ENCODE measurements at places on chromosomes 12 and 14. TPM values are rescaled to one million over a fixed set of nuclear protein-coding genes. Genes with fewer than 3 reads are reported as not detected.

Gene RBP5
- total RNA-seq, result 1.2 TPM

Gene STXBP6
- not detected for total RNA-seq

DNA sequence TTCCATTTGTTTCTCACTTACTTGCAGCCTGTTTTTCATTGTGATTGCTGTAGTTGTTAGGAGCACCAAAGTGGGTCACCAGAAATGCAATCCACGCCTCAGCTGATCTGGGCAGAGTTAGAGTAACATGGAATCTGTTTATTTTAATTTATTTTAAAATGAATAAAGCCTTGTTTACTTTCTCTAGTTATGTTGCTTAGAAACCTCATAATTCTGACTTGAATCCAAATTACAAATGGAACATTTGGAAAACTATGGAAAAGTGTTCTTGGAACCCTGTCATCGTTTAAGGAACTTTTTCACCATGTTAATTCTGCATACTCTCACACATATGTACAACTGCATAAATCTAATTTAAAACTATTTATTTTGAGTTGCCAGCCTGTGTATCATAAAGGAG is 92.2 kb upstream of the DAAM1 start:
- DNase-seq, result no peak

GRCh38 chr12:103647267-103647666 is 60.2 kb downstream of the STAB2 start:
- no peak for DNase-seq

- no peak for DNase-seq
Observed at GRCh38 chr12:126346087-126346486, 1280.9 kb downstream of the AACS start.

DNA sequence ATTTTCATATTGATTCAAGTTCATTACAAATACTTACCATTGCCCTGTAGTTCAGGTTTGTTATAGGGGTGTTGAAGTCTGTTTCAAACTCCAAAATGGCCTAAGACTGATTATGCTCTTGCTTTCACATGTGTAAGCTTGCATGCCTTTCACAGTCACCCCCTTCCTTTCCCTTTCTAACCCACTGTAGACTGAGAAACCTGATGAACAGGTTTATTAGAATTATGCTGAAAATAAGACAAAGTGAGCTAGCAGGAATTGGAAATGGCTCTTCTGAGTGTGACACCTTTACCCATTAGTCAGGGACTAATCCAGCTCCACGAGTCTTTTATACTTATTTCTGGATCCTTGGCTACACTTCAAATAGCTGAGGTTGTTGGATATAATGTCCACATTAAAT is 38.9 kb downstream of the FBXO33 start:
- DNase-seq, result no peak

DNA sequence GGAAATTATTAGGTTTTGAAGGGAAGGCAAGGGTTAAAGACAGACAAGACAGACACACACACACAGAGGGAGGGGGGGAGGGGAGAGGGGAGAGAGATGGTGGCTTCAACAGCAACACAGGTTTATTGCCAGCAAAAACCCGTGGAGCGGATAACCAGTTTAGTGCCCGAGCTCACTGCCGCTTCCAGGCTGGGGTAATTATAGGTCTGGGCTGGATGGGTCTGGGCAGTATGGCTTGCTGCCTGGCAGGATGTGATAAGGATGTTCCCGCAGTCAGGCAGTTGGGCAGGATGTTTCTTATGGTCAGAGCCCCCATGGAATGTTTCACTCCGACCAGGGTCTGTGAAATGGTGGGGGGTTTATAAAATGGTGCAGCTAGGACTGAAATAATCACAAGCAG is 4.4 kb upstream of the TDRD9 start:
- DNase-seq, result no peak

GRCh38 chr12:46963977-46964971 is 115.1 kb upstream of the PCED1B start:
- no peak for DNase-seq

DNA sequence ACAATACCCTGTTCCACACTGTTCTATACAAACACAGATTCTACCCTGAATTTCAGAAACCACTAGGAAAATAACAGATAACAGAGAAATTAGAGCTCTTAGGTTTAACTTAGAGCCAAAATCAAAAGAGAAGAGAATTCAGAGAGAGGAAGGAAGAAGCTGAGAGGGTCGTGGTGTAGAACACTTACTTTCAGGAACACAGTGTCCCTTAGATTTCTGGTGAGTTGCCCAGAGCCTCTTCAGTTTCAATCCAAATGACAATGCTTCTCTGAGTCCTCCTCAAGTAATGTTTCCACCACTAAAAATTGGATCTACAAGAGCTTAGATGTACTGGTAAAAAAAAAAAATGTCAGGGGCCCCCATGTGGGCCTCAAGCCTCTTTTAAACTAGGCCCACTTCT is 2.6 kb downstream of the YAF2 start:
- no peak for DNase-seq

DNA sequence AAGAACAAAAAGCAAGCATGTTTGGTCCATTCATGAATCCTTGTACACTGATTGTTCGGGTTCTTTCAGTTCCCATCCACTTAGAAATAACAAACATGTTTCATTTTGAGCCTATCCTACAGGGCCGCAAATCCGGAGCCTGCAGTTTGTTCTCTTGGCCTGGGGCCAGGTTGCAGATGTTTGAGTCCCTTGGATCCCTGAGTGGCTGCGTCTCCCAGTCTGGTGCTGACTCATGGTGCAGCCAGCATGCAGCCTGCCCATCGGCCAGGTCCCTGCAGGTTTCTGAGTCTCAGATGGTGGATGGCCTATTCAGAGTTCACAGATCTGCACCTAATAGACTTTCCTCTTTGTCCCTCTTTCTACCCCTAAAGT is 1.9 kb upstream of the DYNC1H1 start:
- no peak for DNase-seq

- DNase-seq, result no peak
Observed at GRCh38 chr12:100842156-100842555, 47.6 kb downstream of the ANO4 start.

GRCh38 chr12:76984566-76984965 is 80.8 kb downstream of the E2F7 start:
- DNase-seq, result no peak

- DNase-seq, result no peak
Observed at GRCh38 chr14:90096566-90096965, 34.8 kb downstream of the KCNK13 start.

DNA sequence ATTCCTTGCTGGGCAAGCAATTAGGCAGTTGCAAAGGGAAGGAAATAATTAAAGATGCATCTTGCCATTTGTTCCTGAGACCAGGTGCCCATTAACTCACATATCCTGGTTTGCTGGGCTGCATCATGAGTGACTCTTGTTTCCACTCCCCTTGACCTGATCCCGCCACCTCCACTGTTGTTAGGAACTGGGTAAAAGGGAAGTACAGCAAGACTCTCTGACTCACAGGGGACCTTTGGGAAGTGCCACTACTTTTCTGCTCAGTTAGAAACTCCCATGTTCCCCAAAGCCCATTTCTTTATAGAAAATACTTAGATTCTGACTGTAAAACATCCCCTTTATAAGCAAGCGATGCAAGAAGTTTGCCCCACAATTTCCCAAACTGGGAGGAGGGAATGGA is 186.0 kb upstream of the BCL2L14 start:
- DNase-seq, result no peak

GRCh38 chr12:95646781-95647190 is 95.5 kb upstream of the USP44 start:
- no peak for DNase-seq

DNA sequence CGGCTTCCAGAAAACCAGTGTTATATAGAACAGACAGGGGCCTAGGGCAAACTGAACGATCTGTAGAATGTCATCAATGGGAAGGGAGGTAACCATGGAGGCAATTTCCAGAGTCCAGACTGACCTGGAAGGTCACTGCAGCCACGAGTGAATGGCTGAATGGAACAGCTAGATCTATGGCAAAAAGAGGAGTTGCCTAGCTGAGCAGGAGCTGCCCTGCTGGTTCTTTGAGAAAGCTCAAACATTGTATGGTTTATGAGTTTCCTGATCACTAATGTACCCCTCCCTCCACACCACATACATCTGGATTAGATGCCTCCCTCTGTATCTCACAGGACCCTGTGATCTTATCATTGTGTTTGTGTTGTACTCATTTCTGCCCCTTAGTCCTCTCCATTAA is 1.0 kb upstream of the RERG start:
- no peak for DNase-seq

DNA sequence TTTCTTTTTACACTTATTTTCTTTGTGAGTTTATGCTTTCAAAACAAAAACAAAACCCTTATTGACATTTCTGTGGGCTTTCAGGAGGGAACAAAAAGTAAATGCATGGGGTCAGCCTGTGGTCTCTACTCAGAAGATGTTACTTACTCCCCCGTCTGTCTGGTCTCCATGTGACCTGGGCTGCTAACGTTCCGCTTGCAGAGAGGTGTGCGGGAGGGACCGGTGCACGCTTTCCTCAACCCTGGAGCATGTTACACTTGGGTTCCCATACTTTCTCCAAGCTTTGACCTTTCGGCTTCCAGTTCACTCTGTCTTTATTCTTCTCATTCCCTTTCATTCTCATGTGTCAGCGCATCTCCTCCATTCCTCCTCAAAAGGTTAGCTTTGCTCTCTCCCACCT is 36.5 kb downstream of the ZC3H14 start:
- no peak for DNase-seq

Gene KRT6C
- total RNA-seq, result not detected

- DNase-seq, result no peak
Observed at GRCh38 chr14:103504991-103505565, 17.6 kb downstream of the CKB start.

DNA sequence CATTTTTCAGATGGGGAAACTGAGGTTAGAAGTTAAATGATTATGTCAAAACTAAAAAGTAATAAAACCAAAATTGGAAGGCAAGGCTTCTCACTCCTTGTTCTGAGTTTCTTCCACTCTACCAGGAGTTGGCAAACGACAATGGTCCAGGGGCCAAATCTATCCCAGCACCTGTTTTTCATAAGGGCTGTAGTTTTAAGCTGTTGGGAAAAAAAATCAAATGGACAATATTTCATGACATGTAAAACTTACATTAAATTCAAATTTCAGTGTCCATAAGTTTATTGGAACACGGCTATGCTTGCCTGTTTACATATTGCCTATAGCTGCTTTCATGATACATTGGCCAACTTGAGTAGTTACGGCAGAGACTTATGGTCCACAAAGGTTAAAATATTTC is 56.7 kb upstream of the TMCC3 start:
- no peak for DNase-seq

DNA sequence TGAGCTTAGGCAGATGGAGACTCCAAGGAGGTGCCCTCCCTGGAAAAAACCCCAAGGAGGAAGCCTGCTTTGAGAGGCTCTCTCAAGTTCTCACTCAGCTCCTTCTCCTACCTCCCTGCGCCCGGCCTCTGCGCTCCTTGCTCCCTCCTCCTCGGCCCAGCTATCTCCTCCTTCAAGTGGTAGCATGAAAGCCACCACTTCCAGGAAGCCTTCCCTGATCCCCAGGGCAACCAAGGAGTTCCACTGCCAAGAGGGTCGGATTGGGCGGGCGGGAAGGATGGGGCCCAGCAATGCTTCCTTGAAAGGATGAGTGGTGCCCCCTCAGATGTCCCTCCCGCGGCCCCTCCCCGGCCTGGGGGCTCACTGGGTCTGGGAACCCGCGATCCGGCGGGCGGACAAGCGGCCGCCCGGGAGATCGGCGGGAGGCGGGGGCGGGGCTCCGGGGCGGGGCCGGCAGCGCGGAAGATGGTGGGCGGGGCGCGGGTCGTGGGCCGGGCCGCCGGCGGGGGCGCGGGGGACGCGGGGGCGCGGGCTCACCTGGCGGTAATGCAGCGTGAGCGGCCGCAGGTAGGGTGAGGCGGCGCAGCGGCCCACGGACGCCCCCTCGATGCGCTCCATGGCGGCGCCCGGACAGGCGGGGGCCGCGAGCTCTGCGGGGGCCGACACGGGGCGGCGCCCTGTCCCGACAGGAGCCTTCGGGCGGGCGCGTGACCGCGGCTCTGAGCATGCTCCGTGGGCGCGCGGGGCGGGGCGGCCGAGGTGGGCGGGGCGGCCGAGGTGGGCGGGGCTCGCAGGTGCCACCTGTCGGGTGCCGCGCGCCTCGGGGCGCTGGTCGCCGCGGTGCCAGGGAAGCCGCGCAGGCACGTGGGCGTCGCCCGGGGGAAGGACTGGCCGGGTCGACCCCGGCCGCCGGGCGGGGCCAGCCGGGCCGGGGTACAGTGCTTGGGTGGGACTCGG is at the start of gene NUDT14:
NUDT14 (minus strand) TSS at position 721 of the 957 bp plus-strand sequence; CDS start at position 618, 103 bp downstream.
- DNase-seq, result peak; percentile 78

GRCh38 chr12:52127683-52128450 is 48.4 kb downstream of the SMIM41 start:
- no peak for DNase-seq

All from CD4-positive, alpha-beta memory T cell (primary cell).